ENCODE measurements at places on chromosomes 12 and 14. TPM values are rescaled to one million over a fixed set of nuclear protein-coding genes. Genes with fewer than 3 reads are reported as not detected.

DNA sequence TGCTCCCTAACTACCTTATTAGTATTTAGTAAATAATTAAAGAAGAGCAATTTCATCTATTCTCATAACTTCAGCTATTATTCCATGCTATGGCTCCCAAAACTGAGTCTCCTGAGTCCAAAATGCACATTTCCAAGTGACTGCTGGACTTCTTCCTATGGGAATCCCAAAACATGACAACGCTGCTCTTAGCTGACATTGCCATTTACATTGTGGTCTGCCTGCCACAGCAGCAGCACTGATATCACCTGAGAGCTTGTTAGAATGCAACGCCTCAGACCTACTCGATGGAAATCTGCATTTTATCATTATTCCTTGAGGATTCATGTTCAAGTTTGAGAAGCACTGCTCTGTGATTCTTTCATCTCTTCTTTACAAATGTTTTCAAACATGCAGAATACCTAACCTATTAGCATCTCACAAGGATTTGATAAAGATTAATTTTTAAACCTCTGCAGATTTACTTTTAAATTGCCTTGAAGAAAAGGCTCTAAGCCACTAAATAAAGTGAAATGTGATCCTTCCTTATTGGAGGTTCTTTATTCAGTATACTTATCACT, 77.7 kb downstream of the SEC23A start:
- no peak for DNase-seq

- DNase-seq: no peak
Measured at GRCh38 chr12:94650143-94651056, at the start of gene TMCC3. TSS of gene TMCC3 (minus strand) at chr12:94650557. CDS start at chr12:94650430, 127 bp downstream.

GRCh38 chr12:22332202-22332601, 2.3 kb downstream of the ST8SIA1 start:
- DNase-seq: no peak

GRCh38 chr12:46389031-46389616, 16.6 kb upstream of the SLC38A2 start:
- DNase-seq: no peak

- DNase-seq: no peak
Measured at GRCh38 chr14:105941226-105942166, 415.1 kb downstream of the TMEM121 start.

GRCh38 chr12:104703372-104703771, 246.6 kb downstream of the CHST11 start:
- DNase-seq: no peak

DNA sequence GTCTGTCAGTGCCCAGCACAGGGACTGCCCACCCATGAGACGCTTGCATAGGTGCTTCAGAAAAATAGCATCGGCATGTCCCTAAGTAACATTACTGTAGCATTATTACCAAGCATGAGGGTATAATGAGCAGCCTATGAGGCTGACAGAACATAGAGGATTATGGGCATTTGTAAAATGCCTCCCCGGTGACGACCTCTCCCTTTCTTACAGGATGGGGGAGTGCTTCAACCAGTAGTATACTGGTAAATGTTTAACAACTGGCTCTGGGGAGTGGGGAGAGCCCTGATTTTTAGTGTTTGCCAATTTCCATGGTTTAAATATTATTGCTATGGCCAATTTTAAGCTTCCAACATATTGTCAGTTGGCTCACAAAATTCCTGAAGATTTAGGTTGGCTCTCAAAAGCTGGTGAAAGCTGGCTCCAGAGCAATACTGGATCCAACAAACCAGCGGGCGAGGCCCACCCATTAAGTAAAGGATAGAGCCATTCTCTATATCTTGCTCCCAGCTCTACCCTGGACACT, 104.5 kb downstream of the ETNK1 start:
- DNase-seq: no peak

- DNase-seq: no peak
Measured at GRCh38 chr12:72148709-72149108, 123.5 kb upstream of the TRHDE start.

DNA sequence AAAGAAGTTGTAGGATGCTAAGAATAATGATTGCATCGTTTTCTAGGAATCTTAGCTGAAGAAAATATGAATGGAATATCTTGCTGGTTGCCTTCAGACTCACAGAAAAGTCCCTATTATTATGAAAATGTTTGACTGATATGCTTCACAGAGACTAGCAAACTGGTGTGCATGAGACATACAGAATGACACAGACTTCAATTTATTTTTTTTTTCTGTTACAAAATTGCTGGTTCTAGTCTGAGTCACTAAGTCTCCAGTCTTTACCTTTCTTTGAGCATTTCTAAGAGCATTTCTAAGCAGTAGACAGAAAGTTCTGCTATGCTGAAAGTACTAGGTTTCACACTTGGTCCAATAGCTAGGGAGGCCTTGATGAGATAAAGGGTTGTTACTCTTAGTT, 377.6 kb upstream of the ATP2B1 start:
- no peak for DNase-seq

DNA sequence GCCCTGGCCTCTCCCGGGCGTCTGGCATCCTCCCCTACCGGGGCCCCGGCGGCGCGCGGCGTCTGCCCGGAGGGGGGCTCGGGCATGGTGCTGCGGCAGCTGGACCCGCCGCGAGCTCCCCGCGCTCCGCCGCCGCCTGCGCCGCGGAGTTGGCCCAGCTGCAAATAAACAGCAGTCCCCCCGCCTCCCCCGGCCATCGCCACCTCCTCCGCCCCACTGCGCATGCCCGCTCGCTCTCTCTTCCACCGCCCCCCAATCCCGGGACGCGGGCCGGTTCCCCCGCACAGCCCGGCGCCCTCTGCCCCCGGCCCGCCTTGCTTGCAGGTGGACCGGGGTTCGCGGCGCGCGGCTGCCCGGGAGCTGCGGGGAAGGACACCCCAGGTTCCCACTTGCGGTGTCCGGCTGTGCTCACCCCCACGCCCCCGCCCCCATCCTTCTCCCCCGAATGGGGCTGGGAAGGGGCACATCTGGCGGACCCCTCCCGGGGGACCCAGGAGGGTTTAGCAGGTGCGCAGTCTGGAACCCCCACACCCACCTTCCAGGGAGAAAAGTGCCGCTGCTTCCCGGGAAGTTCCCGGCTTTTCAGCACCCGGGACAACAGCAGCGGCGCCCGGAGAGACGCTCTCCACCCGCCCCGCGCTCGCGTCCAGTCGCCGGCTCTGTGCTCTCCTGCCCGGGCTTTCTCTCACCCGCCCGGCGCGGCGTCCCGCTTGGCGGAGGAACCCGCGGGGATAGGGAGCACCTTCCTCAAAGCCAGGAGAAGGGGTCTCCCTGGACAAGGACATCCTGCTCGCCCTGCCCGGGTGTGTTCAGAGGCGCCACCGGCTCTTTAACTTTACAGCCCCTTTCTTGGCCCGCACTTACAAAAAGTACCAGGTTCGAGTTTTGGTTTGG, at the start of gene TMTC1:
TSS of gene TMTC1 (minus strand) at position 170 of the 894 bp plus-strand sequence. CDS start 191 bp downstream, outside the sequence.
- DNase-seq: no peak

DNA sequence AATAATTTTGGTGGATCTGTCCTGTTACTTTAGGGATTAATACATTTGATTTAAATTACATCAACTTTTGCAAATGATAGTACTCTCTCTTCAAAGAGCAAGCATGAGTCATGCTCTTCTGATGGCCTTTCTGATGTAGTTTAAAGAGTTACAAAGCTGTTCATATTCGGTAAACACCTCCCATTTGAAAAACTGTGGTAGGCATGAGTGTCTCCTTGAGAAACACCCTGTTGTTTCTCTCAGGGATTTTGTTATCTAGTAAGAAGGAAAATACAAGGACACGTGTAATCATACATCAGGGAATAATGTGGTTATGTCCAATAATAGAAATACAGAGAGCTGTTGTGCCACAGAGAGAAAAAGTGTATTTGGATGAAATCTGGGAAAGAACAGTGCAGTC, 53.3 kb upstream of the E2F7 start:
- no peak for DNase-seq

GRCh38 chr14:102440392-102440791, 69.2 kb downstream of the ANKRD9 start:
- DNase-seq: no peak

DNA sequence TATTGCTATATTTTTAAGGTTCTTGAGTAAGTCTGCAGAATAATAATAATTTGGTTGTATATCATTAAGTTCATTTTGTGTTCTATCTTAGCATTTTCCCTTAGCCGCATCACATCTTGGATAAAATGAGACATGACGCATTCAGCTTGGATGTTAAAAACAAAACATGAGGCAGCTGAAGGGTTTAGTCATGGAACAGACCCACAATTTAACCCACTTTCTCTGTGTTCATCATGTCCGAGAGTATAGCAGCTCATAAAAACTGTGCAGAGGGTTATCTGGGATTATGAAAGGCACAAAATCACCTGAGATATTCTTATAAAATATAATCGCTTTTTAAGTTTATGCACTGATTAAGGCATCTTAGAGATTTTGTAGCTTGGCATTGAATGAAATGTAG, 219.3 kb downstream of the TRHDE start:
- no peak for DNase-seq

- no peak for DNase-seq
Measured at GRCh38 chr12:110223777-110224378, 57.2 kb upstream of the ATP2A2 start.

DNA sequence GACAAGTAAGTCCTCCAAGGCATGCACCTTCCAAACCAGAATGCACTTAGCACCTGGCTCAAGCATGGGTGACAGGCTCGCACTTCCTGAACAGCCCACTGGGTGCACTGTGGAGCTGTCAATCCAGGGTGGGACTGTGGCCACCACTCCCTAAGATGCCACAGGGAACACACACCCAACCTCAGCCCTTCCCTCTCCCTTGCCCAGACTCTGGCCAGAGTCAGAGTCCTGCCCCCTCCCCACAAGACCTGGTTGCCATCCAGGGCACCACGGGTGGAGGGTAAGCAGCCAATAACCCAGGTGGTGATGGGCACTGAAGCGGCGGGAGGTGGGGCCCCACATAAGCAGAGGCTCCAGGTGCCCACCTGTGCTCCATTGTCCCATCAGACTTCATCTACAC, 160.6 kb downstream of the MYRFL start:
- DNase-seq: no peak

- no peak for DNase-seq
Measured at GRCh38 chr12:104653730-104654664, 197.2 kb downstream of the CHST11 start.

GRCh38 chr12:95739561-95740313, 50.8 kb downstream of the NTN4 start:
- DNase-seq: no peak

DNA sequence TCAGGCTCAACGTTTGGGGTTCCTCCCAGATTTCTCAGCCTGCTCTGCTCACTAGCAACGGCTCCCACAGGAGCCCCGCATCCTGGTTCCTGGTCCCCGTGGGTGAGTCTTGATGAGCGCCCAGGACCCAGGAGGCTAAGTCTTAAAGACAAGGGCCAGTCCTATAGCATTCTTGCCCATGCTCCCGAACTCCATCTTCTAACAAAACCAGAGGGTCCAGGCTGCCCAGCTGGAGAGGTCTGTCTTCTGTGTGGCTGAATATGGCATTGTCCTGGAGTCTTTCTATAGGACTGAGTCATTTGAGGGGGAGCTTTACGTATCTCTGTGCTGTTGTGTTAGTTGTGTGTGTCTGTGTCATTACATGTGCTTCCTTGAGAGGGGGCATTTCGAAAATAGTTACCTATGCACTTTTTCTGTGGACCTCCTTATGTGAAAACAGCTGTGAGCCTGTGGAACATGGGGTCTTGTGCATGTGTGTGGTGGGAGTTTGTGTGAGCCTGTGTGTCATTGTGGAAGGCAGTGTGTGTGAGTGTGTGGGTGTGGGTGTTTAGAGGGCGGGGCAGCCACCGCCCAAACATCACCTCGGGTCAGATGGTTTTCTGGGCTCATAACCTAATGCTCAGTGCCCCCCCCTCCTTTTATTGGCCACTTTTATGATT, 9.1 kb upstream of the TBX5 start:
- no peak for DNase-seq

- no peak for DNase-seq
Measured at GRCh38 chr12:118034429-118035189, 18.1 kb downstream of the RFC5 start.

- DNase-seq: no peak
Measured at GRCh38 chr12:99427104-99427503, 220.4 kb upstream of the GARIN6 start.

GRCh38 chr14:44529026-44529425, 21.9 kb upstream of the FSCB start:
- no peak for DNase-seq

- peak; percentile 33 for DNase-seq
Measured at GRCh38 chr12:132771126-132771838, 9.7 kb upstream of the ANKLE2 start.

DNA sequence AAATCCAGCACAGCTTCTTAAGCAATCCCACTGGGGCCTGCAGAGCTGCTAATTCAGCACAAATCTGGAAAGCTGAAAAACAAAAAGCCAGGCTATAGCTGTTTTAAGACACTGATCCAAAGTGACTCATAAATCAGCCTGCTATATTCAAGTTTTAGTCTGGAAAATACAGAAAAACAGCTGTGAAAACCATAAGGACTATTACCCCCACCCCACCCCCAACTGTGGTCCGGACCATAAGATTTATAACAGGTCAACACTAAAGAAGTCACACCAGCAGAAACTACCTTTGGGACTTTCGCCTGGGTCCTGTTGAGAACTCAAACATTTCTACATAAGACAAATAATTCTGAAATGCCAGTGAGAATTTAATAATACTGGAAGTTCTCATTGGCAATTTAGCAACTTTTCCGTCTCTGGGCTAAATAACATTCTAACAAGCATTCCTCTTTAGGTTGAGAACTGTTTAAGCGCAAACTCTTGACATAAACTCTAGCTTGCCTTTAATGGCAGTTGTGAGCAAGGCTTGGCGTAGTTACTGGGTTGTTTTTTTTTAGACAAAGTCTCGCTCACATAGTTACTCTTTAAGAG, 3.3 kb downstream of the LRIG3 start:
- no peak for DNase-seq

DNA sequence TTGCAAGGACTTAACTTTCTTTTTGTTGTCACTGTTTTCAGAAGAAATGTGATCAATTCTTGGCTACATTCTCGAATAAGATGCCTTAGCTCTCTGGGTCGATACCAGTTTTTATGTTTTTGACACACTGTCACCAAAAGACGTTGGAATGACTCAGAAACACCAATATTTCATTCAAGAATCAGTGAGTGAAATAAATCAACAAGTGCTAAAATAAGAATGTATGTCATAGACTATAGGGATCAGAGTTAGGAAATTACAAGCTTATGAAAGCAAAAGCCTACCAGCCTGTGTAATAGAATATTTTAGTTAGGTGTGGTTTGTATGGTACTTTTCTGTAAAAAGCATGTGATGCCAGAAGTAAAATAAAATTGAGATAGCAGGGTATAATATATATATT, 17.8 kb downstream of the PPHLN1 start:
- no peak for DNase-seq

DNA sequence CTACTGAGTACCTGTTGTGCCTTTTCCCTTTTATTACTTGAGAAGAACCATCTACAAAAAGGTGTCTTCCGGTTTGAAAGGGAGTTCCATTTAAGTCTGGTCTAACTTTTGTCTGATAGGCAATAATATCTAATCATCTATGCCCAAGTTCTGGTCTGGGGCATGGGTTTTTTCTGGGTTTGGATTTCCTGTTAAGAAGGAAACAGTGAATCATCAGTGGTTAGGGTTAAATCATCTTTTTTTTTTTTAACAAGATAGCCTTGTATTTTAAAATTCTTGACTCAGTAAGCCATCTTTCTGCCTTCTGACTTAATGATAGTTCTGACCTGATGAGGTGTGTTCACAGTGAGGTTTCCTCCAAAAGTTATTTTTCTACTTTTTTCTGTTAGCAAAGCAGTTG, 29.3 kb upstream of the CPNE8 start:
- DNase-seq: no peak

The FGF23 gene
- total RNA-seq: not detected

The PRICKLE1 gene
- 0.34 TPM for total RNA-seq

The TAS2R42 gene
- not detected for total RNA-seq

The SERPINA12 gene
- total RNA-seq: not detected

The TAS2R30 gene
- total RNA-seq: 4.5 TPM

All from activated T-helper 1 cell treated with anti-CD3 and anti-CD28 coated beads, Interleukin-12 subunit alpha, Interleukin-12 subunit beta, Interleukin-2, Interleukin-4 antibody, amounts not matched to agents 30 ng/mL and 10 ng/mL and 1 ng/mL, durations not matched to agents 14 hours and 24 hours and 36 hours (primary cell).